ENCODE measurements at places on chromosomes 11 and 22. TPM values are rescaled to one million over a fixed set of nuclear protein-coding genes. Genes with fewer than 3 reads are reported as not detected.
A peak's percentile ranks its signal among the peaks of the same experiment; 100 is the strongest.

Gene C11orf16
- total RNA-seq, result not detected

Gene INCENP
- total RNA-seq, result 28.2 TPM

Gene SLC29A2
- total RNA-seq, result 13.9 TPM

Gene TMEM86A
- total RNA-seq, result 6.7 TPM

- no peaks in the 10 kb centered on the region for H3K27me3 ChIP-seq
- H3K4me3 ChIP-seq, result no peak overlapping the region
- H3K4me1 ChIP-seq, result no peaks in the 10 kb centered on the region
- no peaks in the 10 kb centered on the region for H3K36me3 ChIP-seq
Measured at GRCh38 chr22:22110548-22111266, 128.1 kb upstream of the TOP3B start.

- no peaks in the 10 kb centered on the region for H3K27me3 ChIP-seq
- H3K4me3 ChIP-seq, result no peak overlapping the region
- H3K4me1 ChIP-seq, result peaks cover 13% of the 10 kb centered on the region
Measured at GRCh38 chr11:75576499-75576918, 14.5 kb downstream of the SERPINH1 start.

Gene SLCO2B1
- 2.3 TPM for total RNA-seq

DNA sequence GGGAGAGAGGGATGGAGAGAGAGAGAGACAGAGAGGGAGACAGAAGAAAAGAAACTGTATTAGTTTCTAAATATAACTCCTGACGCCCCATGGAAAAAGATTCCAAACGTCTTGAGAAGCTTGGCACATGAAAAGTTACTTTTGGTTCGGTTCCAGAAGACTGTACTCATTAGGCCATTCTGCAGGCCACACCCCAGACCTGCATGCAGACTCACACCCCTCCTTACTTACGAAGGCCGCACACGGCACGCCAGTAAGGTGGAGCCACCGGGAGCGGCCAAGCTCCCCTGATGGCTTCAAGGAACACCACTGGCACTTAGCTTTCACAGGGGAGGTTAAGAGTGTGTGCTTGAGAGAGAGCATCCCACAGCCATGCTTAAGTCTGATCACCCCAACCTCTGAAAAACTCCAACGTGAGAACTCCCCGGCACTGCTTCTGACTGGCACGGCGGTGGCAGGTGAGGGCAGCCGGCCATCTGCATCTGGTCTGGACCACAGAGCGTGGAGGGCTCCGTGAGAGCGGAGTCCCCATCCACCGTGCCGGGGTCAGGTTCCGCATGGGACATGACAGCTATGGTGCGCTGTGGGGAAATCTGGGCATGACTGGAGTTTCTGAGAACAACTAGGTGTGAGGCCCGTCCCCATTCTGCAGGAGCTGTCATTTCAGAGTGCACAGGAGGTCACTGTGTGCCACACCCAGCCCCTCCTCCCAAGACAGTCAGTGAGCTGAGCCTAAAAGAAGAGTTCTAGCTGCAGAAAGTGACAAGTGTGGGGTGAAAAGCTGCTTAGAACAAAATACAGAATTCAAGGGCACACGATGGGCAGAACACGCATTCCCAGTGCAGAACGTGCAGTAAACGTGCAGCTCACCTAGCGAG, 62.4 kb downstream of the MYH9 start:
- H3K27me3 ChIP-seq, result no peaks in the 10 kb centered on the region
- peak overlapping the region; percentile 87 for H3K27ac ChIP-seq
- peaks cover 19% of the 10 kb centered on the region for H3K36me3 ChIP-seq
- no peak overlapping the region for H3K4me3 ChIP-seq
- H3K4me1 ChIP-seq, result peaks cover 54% of the 10 kb centered on the region

GRCh38 chr11:70448983-70449567, 50.7 kb downstream of the CTTN start:
- H3K27me3 ChIP-seq, result peaks cover 22% of the 10 kb centered on the region
- peaks cover 13% of the 10 kb centered on the region for H3K36me3 ChIP-seq
- no peak overlapping the region for H3K27ac ChIP-seq
- H3K4me1 ChIP-seq, result no peaks in the 10 kb centered on the region
- no peak for DNase-seq

- H3K36me3 ChIP-seq, result no peaks in the 10 kb centered on the region
- H3K4me3 ChIP-seq, result no peak overlapping the region
- no peak for DNase-seq
- H3K27me3 ChIP-seq, result peaks cover 3% of the 10 kb centered on the region
Measured at GRCh38 chr11:76424891-76425290, 19.9 kb upstream of the EMSY start.

Gene HEPN1
- not detected for total RNA-seq

- DNase-seq, result no peak
- H3K27ac ChIP-seq, result no peak overlapping the region
- no peaks in the 10 kb centered on the region for H3K27me3 ChIP-seq
- no peak overlapping the region for H3K4me3 ChIP-seq
Measured at GRCh38 chr11:15901790-15902189, 454.6 kb downstream of the SOX6 start.

Gene OR52E8
- total RNA-seq, result not detected

- H3K27me3 ChIP-seq, result no peaks in the 10 kb centered on the region
- peaks cover 63% of the 10 kb centered on the region for H3K4me1 ChIP-seq
- DNase-seq, result no peak
Measured at GRCh38 chr11:59611570-59612565, 3.7 kb downstream of the OSBP start.

GRCh38 chr11:122697636-122698167, 42.2 kb downstream of the UBASH3B start:
- H3K36me3 ChIP-seq, result peaks cover 6% of the 10 kb centered on the region
- peak; percentile 24 for DNase-seq
- peak overlapping the region; percentile 97 for H3K27ac ChIP-seq
- H3K4me1 ChIP-seq, result peaks cover 37% of the 10 kb centered on the region
- peak overlapping the region; percentile 88 for H3K4me3 ChIP-seq

- peaks cover 6% of the 10 kb centered on the region for H3K36me3 ChIP-seq
- no peak overlapping the region for H3K4me3 ChIP-seq
- no peaks in the 10 kb centered on the region for H3K27me3 ChIP-seq
Measured at GRCh38 chr11:13237761-13238160, 39.8 kb upstream of the BMAL1 start.

- no peak for DNase-seq
- H3K27ac ChIP-seq, result no peak overlapping the region
- peaks cover 12% of the 10 kb centered on the region for H3K27me3 ChIP-seq
- H3K36me3 ChIP-seq, result no peaks in the 10 kb centered on the region
Measured at GRCh38 chr22:29195118-29195963, 10.4 kb upstream of the EMID1 start.

DNA sequence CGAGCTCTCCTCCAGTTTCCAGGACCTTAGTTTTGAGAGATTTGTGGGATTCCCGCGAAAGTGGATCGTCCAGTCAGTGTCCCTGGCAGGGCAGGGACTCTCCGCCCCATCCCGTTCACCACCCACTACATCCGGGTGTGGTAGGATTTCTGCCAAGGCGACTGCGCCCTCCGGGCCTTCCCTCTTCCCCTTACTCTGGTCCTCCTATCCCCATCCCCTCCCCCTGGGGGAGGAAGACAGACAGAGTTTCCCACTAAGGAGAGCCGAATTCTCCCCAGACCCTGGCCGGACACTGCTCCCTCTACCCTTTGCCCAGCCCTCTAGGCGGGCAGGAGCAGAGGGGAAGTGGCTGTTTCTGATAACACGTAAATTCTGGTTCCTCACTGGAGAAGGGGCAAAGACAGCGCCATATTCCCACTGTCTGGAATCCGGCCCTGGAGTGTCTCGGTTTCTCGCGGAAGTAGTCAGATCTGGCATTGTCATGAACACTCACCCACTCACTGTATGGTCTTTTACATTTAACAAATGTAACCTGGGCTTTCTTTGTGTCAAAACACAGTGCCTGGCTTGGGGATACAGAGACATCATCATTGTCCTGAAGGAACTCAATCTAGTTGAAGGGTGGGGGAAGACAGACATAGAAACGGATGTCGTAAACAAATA, 1.1 kb upstream of the NECTIN1 start:
- peak overlapping the region; percentile 67 for H3K4me3 ChIP-seq
- peaks cover 26% of the 10 kb centered on the region for H3K27me3 ChIP-seq
- H3K4me1 ChIP-seq, result peaks cover 9% of the 10 kb centered on the region
- DNase-seq, result peak; percentile 63
- H3K36me3 ChIP-seq, result no peaks in the 10 kb centered on the region

GRCh38 chr22:36383110-36383581, 4.6 kb downstream of the MYH9 start:
- H3K36me3 ChIP-seq, result peaks cover 19% of the 10 kb centered on the region
- peaks cover 63% of the 10 kb centered on the region for H3K4me1 ChIP-seq
- H3K27ac ChIP-seq, result peak overlapping the region; percentile 96
- H3K27me3 ChIP-seq, result no peaks in the 10 kb centered on the region
- no peak for DNase-seq

- H3K4me1 ChIP-seq, result no peaks in the 10 kb centered on the region
- H3K27me3 ChIP-seq, result peaks cover 2% of the 10 kb centered on the region
- no peak for DNase-seq
Measured at GRCh38 chr11:44016131-44016530, 31.6 kb upstream of the ACCSL start.

- peaks cover 11% of the 10 kb centered on the region for H3K4me1 ChIP-seq
- H3K36me3 ChIP-seq, result no peaks in the 10 kb centered on the region
- DNase-seq, result no peak
- H3K4me3 ChIP-seq, result no peak overlapping the region
Measured at GRCh38 chr22:19974935-19975706, 33.5 kb upstream of the TXNRD2 start.

- H3K27me3 ChIP-seq, result peaks cover 16% of the 10 kb centered on the region
- no peak for DNase-seq
- no peak overlapping the region for H3K27ac ChIP-seq
- peak overlapping the region; percentile 42 for H3K4me3 ChIP-seq
Measured at GRCh38 chr11:371051-371450, 1.8 kb downstream of the B4GALNT4 start.

GRCh38 chr22:43398246-43398645, 13.6 kb upstream of the MPPED1 start:
- no peaks in the 10 kb centered on the region for H3K36me3 ChIP-seq
- DNase-seq, result no peak
- H3K27me3 ChIP-seq, result peaks cover 28% of the 10 kb centered on the region

DNA sequence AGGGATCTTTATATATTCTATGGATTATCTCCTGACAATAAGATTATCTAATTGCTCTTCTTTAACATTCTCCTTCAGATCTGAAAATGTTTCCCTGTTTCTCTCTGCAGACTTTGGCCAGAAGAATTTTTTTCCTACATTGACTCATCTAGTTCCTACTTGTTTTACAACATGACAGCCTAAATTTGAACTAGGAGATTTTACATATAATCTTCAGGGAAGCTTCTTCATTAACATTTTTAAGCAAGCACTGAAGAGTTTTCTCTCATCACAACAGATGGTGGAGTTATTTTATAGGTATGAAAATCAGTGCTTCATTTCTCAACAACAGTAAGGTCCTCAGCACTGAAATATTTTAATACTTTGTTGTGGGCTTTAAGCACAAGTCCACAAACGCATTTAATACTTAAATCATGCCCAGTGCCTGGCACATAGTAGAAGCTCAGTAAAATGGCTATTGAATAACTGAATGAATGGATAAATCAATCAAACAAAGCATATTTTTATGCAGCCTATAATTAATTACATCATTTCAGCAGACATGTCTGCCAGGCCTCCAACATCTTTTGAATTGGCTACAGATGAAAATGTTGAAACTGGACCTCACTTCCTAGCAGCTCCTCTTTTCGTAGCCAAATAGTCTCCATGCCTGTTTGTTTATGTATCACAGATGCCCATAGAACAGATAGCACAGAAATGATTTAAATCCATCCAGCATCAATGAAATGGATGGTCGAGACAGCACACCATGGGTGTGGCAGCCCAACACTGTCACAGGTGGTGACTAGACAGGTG, 117.3 kb upstream of the POU2AF2 start:
- DNase-seq, result no peak
- no peak overlapping the region for H3K4me3 ChIP-seq
- no peak overlapping the region for H3K27ac ChIP-seq
- H3K27me3 ChIP-seq, result peaks cover 3% of the 10 kb centered on the region

- peak overlapping the region; percentile 96 for H3K27ac ChIP-seq
- peaks cover 94% of the 10 kb centered on the region for H3K4me1 ChIP-seq
- DNase-seq, result no peak
- no peaks in the 10 kb centered on the region for H3K27me3 ChIP-seq
- H3K36me3 ChIP-seq, result peaks cover 24% of the 10 kb centered on the region
Measured at GRCh38 chr11:61112575-61112974, 10.3 kb downstream of the CD5 start.

DNA sequence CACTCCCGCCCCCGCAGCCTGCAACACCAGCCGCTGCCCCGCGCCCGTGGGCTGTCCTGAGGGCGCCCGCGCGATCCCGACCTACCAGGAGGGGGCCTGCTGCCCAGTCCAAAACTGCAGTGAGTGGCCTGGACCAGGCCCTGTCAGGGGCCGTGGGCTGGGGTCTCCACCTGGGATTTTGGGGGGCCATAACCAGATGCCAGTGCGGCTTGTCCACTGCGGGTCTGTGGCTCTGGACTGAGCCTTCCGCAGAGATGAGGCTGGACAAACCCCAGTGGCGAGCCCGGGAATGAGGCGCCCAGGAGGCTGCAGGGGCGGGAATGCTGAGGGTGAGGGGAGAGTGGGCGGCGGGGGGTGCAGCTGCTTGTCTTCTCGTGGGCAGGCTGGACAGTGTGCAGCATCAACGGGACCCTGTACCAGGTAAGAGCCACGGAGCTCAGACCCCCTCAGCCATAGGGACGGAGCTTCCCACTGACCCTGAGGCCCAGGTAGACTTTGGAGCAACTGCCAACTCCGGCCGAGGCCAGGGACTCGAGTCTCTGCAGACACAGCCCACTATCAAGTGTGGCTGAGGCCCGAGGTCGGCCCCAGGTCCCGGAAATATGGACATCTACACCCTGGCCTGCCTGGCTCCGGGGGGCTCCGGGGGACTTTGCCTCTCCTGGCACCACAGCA, 24.8 kb upstream of the MUC5B start:
- H3K4me1 ChIP-seq, result no peaks in the 10 kb centered on the region
- H3K27ac ChIP-seq, result no peak overlapping the region
- DNase-seq, result no peak

DNA sequence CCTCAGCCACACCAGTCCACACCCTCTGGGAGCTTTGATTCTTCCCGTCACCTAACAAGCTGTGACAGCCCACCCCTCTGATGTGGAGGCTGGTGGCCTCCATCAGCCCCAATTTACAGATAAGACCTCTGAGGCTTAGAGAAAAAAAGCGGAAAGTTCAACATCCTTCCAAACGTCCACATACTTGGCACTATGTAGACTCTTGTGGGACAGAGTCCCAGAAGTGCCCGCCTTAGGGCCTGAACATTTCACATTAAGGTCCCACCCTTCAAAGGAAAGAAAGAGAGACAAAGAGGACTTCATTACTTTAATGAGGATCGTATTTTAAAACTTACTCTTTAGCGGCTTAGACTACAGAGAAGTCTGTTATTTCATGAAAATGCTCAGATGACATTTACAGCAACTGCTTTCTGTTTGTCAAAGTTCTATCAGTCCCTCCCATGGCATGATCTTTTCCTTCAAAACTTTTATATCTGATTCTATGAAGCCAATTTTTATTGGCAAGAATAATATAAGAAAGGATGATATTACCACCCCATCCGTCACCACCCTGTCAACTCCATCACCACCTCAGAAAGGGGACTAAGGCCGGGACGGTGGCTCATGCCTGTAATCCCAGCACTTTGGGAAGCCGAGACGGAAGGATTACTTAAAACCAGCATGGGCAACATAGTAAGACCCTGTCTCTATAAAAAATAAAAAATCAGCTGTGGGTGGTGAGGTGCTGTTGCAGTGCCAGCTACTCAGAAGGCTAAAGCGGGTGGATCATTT, 15.7 kb upstream of the SCGB1A1 start:
- no peak for DNase-seq
- H3K4me3 ChIP-seq, result peak overlapping the region; percentile 96
- no peaks in the 10 kb centered on the region for H3K27me3 ChIP-seq
- H3K4me1 ChIP-seq, result peaks cover 52% of the 10 kb centered on the region
- H3K36me3 ChIP-seq, result no peaks in the 10 kb centered on the region
